ENCODE measurements at places on chromosomes 13 and 19. TPM values are rescaled to one million over a fixed set of nuclear protein-coding genes. Genes with fewer than 3 reads are reported as not detected.

S1PR4 gene
- total RNA-seq = 43.7 TPM

SYNGR4 gene
- total RNA-seq = 0.33 TPM

VWA8 gene
- total RNA-seq = 28.4 TPM

LENG1 gene
- total RNA-seq = 4.6 TPM

- H3K27ac ChIP-seq = no peak overlapping the region
- H3K36me3 ChIP-seq = no peaks in the 10 kb centered on the region
- no peaks in the 10 kb centered on the region for H3K27me3 ChIP-seq
- H3K4me1 ChIP-seq = no peaks in the 10 kb centered on the region
- H3K4me3 ChIP-seq = no peak overlapping the region
- no peak for DNase-seq
Observed at GRCh38 chr13:67094078-67094477, 136.1 kb downstream of the PCDH9 start.

- H3K27ac ChIP-seq = no peak overlapping the region
- peaks cover 20% of the 10 kb centered on the region for H3K27me3 ChIP-seq
- no peaks in the 10 kb centered on the region for H3K36me3 ChIP-seq
- no peaks in the 10 kb centered on the region for H3K4me1 ChIP-seq
- no peak overlapping the region for H3K4me3 ChIP-seq
Observed at GRCh38 chr13:23618341-23618740, 48.1 kb downstream of the TNFRSF19 start.

DNA sequence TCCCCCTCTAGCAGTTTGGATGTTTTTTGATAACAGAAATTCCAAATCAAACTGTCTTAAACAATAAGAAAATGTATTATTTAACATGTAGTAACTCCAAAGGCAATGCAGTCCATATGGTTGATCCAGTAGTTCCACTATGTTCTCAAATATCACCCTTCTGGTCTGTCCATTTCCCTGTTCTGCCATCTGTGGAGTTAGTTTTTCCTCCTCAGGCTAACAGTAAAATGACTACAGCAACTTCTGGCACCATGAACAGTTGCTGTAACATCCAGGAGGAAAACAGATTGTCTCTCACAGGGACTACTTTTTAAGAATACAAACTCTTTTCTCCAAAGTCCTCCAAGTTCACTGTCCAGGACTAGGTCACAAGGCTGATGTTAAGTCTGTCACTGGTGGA lies 455.4 kb downstream of the FGF14 start:
- no peak overlapping the region for H3K4me3 ChIP-seq
- no peaks in the 10 kb centered on the region for H3K4me1 ChIP-seq
- no peaks in the 10 kb centered on the region for H3K36me3 ChIP-seq
- no peak for DNase-seq

SIGLEC11 gene
- total RNA-seq = not detected

- peaks cover 43% of the 10 kb centered on the region for H3K4me1 ChIP-seq
- peaks cover 45% of the 10 kb centered on the region for H3K36me3 ChIP-seq
- peak overlapping the region; percentile 97 for H3K4me3 ChIP-seq
- no peaks in the 10 kb centered on the region for H3K27me3 ChIP-seq
- peak overlapping the region; percentile 95 for H3K27ac ChIP-seq
Observed at GRCh38 chr19:38617283-38617763, 430 bp downstream of the MAP4K1 start.

CTXN1 gene
- total RNA-seq = 2.0 TPM

- H3K4me3 ChIP-seq = no peak overlapping the region
- peaks cover 5% of the 10 kb centered on the region for H3K4me1 ChIP-seq
- H3K36me3 ChIP-seq = peaks cover 2% of the 10 kb centered on the region
- DNase-seq = no peak
- no peak overlapping the region for H3K27ac ChIP-seq
- H3K27me3 ChIP-seq = no peaks in the 10 kb centered on the region
Observed at GRCh38 chr19:39813264-39813993, 20.5 kb downstream of the DYRK1B start.

TMEM221 gene
- not detected for total RNA-seq

DNA sequence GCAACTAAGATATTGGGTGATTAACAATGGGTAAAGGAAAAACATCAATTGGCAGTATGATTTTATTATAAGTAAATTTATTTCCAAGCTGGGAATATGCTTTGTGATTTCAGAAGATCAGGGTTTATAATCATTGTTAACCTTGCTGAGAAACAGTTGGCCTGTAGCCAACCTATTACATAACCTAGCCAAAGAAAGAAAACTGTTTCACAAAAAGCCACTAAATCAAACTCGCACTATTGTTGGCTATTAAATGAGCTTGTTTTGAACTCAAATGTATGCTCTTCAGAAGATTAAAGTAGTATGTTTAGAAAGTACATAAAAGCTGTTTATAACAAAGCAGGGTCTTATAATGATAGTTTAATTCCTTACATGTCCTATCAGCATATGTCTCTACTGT lies 151.7 kb downstream of the LHFPL6 start:
- no peaks in the 10 kb centered on the region for H3K36me3 ChIP-seq
- H3K27ac ChIP-seq = no peak overlapping the region
- H3K4me3 ChIP-seq = no peak overlapping the region
- no peaks in the 10 kb centered on the region for H3K4me1 ChIP-seq
- no peak for DNase-seq
- H3K27me3 ChIP-seq = peaks cover 13% of the 10 kb centered on the region

GRCh38 chr19:15340086-15340485 lies 7.7 kb upstream of the BRD4 start:
- H3K36me3 ChIP-seq = peaks cover 16% of the 10 kb centered on the region

- no peaks in the 10 kb centered on the region for H3K27me3 ChIP-seq
- DNase-seq = no peak
- no peaks in the 10 kb centered on the region for H3K36me3 ChIP-seq
- no peak overlapping the region for H3K4me3 ChIP-seq
Observed at GRCh38 chr19:56933014-56933705, 92.6 kb upstream of the PEG3 start.

TMEM238 gene
- 9.7 TPM for total RNA-seq

SIGLEC7 gene
- total RNA-seq = not detected

DNA sequence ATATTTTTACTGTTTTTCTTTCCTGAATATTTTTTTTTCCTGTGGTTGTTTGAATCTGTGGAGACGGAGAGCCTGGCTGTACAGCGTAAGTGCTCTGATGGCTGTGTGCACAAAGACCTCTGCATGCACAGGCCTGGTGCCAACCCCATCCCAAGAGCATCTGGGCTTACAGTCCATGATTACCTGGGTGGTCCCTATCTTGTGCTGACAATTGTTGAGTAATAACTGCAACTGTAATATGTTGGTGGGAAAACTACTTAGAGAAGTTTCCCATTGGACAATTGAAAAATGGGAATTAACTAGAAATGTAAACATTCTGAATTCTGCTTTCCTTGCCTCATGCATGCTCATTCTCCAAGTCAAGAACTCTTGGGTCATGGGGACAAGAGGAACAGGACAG lies 268.7 kb downstream of the SHISA2 start:
- H3K27me3 ChIP-seq = peaks cover 2% of the 10 kb centered on the region
- no peak overlapping the region for H3K4me3 ChIP-seq
- no peaks in the 10 kb centered on the region for H3K36me3 ChIP-seq

DNA sequence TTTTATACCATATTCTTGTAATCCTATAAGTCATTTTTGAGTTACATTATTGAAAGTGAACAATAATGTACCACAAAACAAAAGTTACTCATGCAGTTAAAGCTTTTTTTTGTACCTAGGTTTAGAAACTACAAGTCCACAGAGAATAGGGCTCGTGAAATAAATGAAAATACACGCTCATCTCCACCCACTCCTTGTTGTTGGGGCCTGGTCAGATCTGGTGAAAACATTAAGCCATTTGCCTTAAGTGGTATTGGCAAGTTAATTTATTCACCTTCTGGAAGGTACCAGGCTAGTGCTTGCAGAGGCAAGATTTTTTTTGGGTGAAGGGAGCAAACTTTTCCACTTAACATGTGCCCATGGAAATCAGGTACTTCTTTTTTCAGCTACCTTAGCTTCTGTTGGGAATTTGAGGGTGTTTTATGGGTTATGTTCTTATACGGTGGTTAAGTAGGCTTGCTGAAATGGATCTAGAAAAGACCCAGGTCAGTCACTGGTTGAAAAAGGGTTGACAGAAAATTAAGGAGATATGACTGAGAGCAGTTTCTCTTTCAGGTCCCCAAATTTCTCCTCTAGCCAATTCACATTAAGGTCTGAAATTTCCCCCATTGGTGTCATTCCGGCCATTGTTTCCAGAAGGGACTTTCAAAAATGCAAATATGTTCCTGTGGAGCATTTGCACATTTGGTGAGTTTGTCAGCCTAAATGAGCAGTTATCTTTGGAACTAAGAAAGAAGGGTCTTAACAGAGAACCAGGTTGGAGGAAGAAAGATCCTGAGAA lies 143.3 kb downstream of the KCNRG start:
- no peaks in the 10 kb centered on the region for H3K36me3 ChIP-seq
- no peak for DNase-seq

CYP2S1 gene
- 1.0 TPM for total RNA-seq

JUNB gene
- total RNA-seq = 310 TPM

GRCh38 chr13:110475550-110476219 lies 85.8 kb downstream of the RAB20 start:
- H3K27ac ChIP-seq = no peak overlapping the region
- H3K4me3 ChIP-seq = no peak overlapping the region
- H3K36me3 ChIP-seq = no peaks in the 10 kb centered on the region
- no peak for DNase-seq

DNA sequence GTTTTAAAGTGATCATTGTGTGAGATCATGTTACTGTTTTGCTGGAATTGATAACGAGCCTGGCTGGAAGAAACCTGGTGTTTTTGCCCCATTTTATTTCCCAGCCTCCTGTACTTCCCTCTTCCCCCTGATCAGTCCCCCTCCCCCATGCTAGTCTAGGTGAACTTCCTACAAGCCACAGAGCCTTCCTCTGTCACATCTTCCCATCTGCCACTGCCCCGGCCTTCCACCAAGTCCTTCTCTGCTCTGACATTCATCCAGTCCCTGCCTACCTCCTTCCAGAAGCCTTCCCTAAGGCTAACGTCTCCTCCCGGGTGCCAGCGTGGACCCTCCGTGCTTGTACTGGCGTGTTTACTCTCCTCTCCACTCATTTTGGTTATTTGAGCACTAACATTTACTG lies 14.3 kb downstream of the FARP1 start:
- H3K4me3 ChIP-seq = no peak overlapping the region
- no peak overlapping the region for H3K27ac ChIP-seq
- peaks cover 13% of the 10 kb centered on the region for H3K27me3 ChIP-seq
- no peak for DNase-seq
- no peaks in the 10 kb centered on the region for H3K4me1 ChIP-seq

C19orf38 gene
- total RNA-seq = 3.6 TPM

DNA sequence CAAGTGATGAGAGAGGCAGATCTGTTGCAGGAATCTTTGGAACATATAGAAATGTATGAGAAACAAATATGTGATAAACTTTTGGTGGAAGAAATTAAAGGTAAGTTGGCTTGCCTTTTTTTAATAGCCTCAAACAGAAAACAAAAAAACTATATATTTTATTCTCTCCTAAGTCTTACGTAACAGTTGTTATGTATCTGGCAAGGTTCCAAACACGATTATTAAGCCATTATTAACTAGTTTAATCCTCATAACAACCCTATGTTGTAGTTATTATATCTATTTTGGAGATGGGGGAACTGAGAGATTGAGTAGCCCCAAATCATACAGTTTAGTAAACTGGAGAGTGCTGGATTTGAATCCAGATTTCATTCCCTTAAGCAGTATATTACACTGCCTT lies 14.7 kb downstream of the NAA16 start:
- no peak overlapping the region for H3K4me3 ChIP-seq
- no peak for DNase-seq
- no peak overlapping the region for H3K27ac ChIP-seq
- H3K36me3 ChIP-seq = peaks cover 43% of the 10 kb centered on the region

DNA sequence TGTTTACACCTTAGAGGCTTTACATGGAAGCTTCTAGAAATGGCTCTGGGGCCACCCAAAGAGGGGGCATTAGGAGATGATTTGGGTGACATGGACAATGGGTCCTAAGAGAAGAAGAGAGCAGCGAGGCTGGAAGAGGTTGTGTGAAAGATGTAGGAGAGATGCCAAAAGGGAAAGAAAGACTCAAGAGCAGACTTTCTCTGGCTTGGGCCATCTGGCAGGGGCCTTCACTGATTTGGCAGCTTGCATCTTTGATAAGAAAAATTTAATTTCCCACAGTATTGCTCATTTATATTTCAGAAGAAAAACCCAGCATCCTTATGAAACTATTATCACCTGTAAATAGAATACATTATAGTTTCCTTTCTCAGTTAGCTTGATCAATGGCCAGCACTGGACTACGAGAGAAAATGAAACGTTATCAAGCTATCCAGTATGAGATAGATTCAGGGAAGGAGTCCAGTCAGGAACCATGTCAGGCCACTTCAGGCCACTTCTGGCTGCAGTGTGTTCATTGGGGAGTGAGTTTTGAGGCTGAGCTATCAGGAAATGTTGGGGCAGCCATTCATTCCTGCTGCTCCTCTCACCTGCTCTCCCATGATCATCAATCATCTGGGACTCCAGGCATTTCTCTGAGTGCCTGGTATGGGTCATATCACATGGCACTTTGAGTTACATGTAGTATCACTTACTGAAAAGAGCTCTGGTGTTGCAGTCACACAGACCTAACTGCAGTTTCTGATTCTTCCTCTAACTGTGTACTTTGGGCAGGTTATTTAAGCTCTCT lies 10.3 kb downstream of the SCEL start:
- H3K4me3 ChIP-seq = no peak overlapping the region
- DNase-seq = no peak
- no peak overlapping the region for H3K27ac ChIP-seq
- no peaks in the 10 kb centered on the region for H3K4me1 ChIP-seq
